Left hindlimb (tissue), 1 donor: ENCODE measurements at places on chromosomes 16 and 17.
A peak's percentile ranks its signal among the peaks of the same experiment; 100 is the strongest.

DNA sequence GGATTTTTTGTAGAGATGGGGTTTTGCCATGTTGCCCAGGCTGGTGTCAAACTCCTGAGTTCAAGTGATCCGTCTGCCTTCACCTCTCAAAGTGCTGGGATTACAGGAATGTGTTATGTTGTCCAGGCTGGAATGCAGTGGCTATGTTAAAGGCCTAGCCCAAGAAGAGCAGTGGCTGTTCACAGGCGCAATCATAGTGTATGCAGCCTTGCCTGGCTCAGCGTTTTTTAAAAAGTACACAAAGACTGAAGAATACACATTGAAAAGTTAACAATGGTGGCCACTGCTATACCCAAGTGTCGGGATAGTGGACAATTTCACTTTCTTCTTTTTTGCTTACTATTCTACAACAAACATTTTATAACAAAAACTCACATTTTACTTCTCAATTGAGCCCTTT, 7.0 kb downstream of the DERL2 start:
- no peak for DNase-seq

DNA sequence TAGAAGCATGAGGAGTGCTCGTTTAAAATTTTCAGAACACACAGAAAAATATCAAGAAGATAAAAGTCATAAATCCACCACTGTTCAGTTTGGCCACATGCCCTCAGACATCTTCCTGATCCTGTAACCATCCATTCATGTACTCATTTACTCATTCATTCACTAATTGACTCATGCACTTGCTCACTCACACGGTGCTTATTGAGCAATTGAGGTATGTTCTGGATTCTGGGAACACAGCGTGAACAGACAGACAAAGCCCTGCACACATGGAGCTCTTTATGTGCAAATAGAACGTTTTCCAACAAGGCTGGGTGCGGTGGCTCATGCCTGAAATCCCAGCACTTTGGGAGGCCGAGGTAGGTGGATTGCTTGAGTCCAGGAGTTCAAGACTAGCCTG, 10.2 kb upstream of the NATD1 start:
- DNase-seq: no peak

GRCh38 chr17:61461967-61462718, 9.9 kb downstream of the TBX4 start:
- peak; percentile 54 for DNase-seq

DNA sequence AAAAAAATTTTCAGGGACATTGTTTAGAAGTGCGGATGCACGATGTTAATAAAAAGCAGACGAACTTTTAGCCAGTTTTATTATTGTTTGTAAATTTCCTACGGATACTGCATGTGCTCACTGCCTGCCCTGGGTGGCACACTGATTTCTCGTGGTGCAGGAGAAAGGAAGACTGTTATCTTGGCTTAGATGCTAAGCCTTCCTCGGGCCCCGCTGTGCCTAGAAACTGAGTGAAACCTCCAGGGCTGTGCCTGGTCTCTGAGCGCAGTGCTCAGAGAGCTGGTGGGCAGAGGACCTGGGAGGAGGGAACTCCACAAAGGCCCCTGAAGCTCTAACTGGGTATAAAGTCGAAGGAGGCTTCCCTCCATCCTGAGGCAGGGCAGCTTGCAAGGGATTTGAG, 35.4 kb upstream of the TNRC6C start:
- DNase-seq: no peak

GRCh38 chr17:41367426-41368075, 2.1 kb downstream of the KRT33B start:
- no peak for DNase-seq

- DNase-seq: peak; percentile 78
These were observed 45.0 kb upstream of the SMURF2 start for GRCh38 chr17:64707050-64707591.

DNA sequence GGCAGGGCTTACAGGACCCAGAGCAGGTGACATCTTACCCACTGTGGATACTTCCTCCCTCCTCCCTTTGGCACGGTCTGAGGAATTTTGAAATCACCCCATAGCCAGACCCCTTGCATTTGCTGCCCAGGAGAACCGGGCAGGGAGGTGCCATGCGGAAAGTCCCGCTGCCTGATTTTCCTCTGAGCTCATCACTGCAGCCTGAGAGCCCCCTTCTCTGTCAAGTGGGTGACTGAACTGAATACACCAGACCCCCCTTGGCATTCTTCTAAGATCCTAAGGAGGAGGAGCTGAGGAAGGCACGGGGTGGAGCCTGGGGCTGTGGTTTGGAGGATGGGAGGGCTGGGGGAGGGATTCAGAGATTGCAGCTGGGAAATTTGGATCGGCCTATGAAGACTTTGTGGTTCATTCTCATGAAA, 173.4 kb downstream of the RAB11FIP4 start:
- peak; percentile 57 for DNase-seq

GRCh38 chr17:37176723-37177122, 199.1 kb upstream of the C17orf78 start:
- no peak for DNase-seq

DNA sequence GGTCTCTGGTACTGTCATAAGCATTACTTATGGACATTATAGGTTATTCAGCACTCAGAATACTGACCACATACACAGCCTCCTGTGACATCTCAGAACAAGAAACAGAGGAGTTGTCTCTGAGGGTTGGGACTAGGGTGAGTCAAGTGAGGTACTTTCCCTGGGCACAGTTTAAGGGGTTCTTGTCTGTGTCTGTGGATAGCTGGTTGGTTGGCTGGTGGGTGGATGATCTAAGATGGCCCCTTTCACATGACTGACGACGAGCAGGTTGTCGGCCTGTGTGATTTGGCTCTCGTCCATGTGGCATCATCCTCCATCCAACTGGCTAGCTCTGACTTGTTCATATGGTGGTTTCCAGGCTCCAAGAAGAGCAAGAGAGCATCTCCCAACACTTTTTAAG, 163.9 kb downstream of the PRKCB start:
- no peak for DNase-seq

DNA sequence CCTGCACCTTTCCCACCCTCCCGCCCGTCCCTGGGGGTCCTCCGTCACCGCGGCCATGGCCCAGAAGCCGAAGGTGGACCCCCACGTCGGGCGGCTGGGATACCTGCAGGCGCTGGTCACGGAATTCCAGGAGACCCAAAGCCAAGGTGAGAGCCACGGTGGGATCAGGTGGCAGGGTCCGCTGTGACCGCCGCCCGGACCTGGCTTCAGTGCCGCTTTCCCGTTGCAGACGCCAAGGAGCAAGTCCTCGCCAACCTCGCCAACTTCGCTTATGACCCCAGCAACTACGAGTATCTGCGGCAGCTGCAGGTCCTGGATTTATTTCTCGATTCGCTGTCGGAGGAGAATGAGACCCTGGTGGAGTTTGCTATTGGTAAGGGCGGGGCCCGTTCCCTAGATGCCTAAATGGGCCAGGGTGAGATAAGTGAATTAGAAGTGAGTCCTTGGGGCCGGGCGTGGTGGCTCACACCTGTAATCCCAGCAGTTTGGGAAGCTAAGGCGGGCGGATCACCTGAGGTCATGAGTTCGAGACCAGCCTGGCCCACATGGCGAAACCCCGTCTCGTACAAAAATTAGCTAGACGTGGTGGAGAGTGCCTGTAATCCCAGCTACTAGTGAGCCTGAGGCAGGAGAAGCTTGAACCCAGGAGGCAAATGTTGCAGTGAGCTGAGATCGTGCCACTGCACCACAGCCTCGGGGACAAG, 617 bp downstream of the ARMC7 start:
- DNase-seq: peak; percentile 51

DNA sequence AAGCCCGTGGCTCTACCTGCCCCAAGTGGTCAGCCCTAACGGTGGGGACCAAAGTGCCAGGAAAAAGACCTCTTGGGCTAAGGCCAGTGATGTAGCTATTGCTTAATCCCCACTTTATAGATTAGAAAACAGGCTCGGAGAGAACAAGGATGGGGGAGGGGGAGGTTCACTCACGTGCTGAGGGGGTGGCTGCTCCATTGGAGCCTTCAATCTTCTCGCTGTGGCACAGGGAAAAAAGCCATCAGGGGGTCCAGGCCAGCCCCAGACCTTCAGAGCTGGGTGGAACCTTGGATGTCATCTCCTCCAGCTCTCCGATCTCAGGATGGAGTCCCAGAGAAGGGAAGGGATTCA, 45.9 kb downstream of the SRCIN1 start:
- DNase-seq: no peak

GRCh38 chr17:80858301-80859001, 133.2 kb upstream of the CHMP6 start:
- DNase-seq: no peak

DNA sequence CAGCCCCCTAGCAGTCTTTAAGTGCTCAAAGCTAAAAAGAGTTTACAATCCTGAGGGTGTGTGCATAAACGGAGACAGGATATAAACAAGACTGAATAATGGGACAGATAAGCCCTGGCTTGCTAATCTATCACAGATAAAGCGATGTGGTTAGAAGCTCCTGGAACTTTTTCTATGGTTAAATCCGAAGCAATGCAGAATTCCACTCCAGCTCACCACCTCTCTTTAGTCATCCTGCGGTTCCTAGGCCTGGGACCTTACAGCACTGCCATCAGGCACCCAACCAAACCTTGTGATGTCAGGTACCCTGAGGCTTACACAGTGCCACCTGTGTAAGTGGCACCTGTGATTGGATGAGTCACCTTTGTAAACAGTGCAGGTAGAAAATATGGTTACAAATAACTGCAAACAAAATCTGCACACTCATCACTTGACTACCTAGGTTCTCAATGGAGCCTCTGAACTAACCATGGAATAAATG, 31.5 kb upstream of the B4GALNT2 start:
- DNase-seq: no peak

DNA sequence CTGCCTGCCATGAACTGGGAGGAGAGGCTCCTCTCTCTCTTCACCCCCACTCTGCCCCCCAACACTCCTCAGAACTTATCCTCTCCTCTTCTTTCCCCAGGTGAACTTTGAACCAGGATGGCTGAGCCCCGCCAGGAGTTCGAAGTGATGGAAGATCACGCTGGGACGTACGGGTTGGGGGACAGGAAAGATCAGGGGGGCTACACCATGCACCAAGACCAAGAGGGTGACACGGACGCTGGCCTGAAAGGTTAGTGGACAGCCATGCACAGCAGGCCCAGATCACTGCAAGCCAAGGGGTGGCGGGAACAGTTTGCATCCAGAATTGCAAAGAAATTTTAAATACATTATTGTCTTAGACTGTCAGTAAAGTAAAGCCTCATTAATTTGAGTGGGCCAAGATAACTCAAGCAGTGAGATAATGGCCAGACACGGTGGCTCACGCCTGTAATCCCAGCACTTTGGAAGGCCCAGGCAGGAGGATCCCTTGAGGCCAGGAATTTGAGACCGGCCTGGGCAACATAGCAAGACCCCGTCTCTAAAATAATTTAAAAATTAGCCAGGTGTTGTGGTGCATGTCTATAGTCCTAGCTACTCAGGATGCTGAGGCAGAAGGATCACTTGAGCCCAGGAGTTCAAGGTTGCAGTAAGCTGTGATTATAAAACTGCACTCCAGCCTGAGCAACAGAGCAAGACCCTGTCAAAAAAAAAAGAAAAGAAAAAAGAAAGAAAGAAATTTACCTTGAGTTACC, 36.7 kb upstream of the STH start:
- DNase-seq: no peak

- no peak for DNase-seq
These were observed 30.8 kb downstream of the PRKCB start for GRCh38 chr16:23866621-23867020.

DNA sequence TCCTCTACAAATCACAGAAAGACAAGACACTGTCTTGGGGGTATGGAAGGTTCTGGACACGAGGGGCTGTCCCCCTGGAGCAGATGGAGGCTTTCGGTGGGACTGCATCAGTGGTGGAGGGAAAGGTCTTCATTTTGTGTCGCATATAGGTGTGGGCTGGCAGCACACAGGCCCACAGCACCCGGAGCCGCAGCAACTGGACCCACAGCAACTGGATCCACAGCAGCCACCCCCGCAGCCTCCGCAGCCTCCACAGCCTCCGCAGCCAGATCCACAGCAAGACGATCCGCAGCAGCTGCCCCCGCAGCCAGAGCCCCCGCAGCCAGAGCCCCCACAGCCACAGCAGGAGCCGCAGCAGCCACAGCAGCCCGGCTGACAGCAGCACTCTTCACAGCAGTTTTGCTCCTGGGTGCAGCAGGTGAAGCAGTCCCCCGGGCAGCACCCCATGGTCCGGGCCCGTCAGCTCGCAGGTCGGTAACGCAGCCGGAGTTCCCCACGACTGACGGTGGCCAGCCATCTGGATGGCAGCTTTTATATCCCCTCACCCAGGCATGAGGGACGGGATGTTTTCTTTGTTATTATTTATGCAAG, at the start of gene KRTAP17-1:
KRTAP17-1 (minus strand) TSS at position 507 of the 591 bp plus-strand sequence; CDS start at position 447, 60 bp downstream.
- DNase-seq: no peak

GRCh38 chr17:48841395-48841831, 10.6 kb downstream of the CALCOCO2 start:
- DNase-seq: no peak

DNA sequence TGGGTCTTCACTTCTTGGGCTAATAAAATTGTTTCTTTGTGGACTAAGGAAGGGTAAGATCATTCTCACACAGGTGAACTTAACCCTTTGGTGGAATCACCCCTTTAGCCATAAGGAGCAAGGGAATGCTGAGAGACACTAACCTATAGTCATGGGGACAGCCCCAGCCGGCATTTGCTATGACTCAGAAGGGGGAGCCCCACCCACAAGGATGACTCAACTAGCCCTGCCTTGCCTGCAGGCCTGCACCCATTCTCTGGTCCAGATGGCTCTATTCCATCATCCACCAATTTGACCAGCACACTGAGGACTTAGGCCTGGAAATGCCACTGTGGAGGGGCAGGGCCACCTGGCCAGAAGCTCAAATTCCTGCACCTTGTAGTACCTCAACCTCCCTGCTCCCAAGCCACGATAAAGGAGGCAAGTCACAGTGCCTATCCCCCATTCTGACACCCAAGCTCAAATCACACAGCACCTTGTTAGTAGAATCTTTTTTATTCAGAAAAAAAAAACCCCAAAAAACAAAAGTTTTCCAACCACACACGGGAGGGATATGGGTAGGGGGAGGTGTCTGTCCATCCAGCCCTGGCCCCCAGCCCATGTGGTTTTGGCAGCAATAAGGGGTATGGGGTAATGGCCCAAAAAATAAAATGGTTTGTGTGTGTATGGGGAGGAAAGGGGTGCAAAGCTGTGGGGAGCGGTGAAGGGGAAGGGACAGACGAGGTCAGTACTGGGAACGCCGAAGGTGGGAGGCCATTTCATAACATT, 3.0 kb downstream of the PFN1 start:
- no peak for DNase-seq

DNA sequence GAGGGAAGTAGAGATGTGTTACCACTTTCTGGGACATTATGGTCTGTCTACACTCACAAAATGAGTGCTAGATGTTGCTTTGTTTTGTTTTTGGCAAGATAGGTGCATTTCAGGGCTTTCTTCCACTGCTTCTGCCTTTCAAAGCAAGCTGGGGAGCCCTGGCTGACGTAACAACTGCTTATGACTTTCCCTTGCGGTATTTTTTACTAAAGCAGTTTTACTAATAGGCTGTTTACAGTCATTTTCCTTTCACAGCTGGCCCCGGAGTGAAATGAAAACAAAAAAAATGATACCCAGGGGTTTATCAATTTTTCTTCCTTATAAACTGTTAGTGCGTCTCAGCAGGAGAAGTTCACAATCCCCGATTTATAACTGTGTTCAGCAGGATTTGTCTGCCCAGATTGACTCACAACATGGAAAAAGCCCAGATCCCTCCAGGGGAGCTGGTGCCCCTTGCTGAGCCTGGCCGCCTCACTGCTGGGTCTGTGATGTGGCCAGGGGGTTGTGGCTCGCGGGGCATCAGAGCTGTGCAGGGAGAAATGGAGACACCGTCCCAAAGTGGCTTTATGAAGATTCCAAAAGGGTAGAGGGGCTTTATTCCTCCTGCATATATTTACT, 184.4 kb upstream of the HS3ST3A1 start:
- DNase-seq: no peak

GRCh38 chr16:72841506-72841905, 206.4 kb downstream of the ZFHX3 start:
- DNase-seq: no peak
